ENCODE measurements at places on chromosomes 7 and 10.
A peak's percentile ranks its signal among the peaks of the same experiment; 100 is the strongest.

DNA sequence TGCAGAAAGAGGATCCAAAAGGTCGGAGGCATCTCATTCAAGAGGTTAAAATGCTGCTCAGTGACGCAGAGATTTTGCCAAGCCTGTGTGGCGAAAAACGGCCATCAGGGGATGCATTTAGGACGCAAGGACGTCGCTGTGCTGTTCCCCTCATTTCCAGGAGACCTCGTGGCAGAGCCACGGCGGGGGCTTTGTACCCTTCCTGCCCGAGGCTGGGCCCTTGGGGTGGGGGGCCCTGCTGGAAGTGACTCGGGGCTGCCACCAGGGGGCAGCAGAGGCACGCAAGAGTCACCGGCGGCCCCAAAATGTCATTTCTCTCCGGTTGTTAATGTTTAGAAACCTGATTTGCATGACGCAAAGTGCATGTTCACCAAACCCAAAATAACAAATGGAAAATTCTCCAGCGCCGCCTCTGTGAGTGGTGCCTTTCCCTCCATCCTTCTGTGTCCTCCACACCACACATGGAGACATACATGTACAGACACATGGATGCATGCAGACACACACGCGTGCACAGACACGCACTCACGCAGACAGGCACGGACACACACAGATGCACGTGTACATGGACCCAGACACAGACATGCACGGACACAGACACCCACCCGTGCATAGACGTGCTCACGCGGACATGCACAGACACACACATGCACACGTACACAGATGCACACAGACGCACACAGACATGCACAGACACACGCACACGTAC, 51.0 kb upstream of the NKX6-2 start:
- peak; percentile 49 for DNase-seq

DNA sequence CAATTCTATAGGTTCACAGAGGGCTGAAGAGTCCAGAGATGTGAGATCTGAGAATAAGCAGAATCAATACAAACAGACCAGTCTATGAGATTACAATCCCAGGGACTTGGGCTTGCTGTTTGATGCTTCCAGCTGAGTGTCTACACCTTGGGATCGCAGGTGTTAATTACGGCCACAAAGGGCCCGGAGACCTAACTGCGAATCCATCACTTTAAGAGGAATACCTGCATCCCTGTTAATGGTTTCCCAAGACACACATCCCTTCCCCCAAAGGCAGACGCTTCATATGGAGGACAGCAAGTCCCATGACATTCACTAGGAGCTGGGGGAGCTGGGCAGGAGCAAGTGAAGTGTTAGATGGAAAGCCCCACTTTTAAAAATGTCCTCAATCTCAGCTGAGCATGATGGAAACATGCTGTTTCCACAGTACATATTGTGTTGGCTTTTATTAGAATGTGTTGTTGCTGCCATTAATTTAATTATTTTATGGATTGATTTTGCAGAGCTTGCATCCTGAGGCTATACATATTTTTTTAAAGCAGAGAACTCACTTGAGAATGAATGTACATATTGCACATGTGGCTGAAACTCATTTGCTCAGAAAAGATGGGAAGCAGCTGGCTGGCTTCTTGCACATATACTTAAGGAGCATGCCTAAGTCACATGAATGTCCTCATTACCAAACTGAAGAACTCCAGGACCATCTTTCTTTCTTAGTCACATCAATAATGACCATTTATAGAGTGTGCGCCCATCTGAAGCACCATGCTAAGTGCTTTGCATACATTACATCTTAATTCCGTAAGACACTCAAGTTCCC, 151.3 kb downstream of the NEBL start:
- no peak for DNase-seq

DNA sequence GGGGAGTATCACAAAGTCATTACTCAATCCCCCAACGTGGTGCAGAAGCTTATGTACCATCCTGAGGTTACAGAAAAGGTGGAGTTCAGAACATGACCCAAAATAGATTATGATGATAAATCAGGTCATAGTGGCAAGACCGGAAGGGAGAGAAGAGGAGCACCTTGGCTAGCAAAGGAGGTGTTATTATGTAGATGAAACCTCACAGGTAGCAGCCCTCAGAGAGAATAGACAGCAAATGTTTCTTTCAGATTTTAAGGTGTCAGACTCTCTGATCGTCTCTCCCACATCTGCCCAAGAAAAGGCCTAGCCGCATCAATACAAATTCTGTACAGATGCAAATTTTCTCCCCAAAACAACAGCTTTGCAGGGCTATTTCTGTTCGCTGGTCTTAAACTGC, 88.3 kb upstream of the SEMA3D start:
- no peak for DNase-seq

GRCh38 chr7:33185786-33186185, 56.4 kb downstream of the BBS9 start:
- DNase-seq: no peak

DNA sequence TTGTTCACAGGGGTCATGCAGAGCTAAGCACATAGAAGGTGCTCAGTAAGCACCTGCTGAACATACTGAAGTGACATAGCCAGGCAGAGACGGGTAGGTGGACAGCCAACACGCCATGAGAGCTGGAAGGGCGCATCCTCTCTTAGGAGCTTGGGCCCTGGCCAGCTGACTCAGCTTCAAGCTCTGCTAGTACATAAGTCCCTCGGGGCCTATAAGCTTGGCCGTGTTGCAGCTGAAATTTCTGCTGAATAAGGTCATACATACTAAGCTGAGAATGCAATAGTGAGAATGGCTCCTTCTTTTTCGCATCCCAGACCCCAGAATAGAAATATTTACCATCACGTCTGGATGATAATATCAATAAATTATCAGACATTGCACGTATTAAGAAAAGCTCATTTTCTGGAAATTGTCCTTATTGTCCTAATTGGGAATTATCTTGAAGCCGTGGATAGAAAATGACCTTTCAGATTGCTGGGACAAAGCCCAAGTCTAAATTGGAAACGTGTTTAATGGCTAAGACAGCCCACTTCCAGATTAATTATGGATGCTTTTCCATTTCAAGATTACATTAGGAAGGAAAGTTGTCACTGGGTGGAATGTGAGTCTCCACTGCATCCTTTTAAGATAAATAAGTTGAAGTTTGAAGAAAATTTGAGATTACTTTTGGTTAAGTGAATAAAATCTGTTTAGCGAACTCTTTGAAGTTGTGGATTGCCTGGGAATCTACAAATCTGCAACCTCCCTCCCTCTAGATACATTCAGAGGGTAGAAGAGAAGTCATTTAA, 287.1 kb upstream of the C7orf33 start:
- no peak for DNase-seq

- DNase-seq: no peak
These were observed 247.4 kb upstream of the ETV1 start for GRCh38 chr7:14236834-14237233.

DNA sequence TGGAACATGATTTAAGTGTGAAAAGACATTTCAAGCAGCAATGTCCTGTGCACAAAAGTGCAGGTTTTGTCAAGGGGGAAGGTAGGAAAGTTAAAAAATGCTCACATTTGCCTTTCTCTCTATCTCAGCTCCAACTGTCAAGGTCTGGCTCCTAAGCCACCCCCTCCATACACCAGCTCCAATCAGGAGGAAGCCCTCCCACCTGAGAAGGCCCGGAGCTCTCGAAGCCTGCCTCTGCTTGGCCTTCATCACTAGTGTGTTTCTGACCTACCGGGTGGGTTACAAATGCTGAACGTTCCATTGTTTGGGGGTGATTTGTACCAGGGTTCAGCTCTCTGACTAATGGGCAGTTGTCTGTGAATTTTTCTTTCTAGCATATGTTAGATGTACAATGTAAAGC, 14.2 kb downstream of the CRHR2 start:
- no peak for DNase-seq

GRCh38 chr10:122849900-122850605, 4.4 kb upstream of the CUZD1 start:
- DNase-seq: no peak

- no peak for DNase-seq
These were observed 320.8 kb upstream of the NRP1 start for GRCh38 chr10:33655165-33655815.

GRCh38 chr10:623477-624311, 65.8 kb downstream of the DIP2C start:
- no peak for DNase-seq

- DNase-seq: no peak
These were observed 26.5 kb downstream of the VPS50 start for GRCh38 chr7:93258661-93259060.

GRCh38 chr10:63711361-63711760, 190.2 kb downstream of the REEP3 start:
- no peak for DNase-seq

- no peak for DNase-seq
These were observed 56.1 kb downstream of the ZNF92 start for GRCh38 chr7:65429642-65430343.

GRCh38 chr7:87317691-87318245, 27.7 kb upstream of the CROT start:
- DNase-seq: no peak

GRCh38 chr7:50216626-50217025, 87.9 kb upstream of the IKZF1 start:
- no peak for DNase-seq

- DNase-seq: no peak
These were observed 21.4 kb upstream of the MLXIPL start for GRCh38 chr7:73645643-73646174.

- peak; percentile 70 for DNase-seq
These were observed 701 bp downstream of the STK17A start for GRCh38 chr7:43583424-43584194.

- no peak for DNase-seq
These were observed 227.8 kb downstream of the DNAJB6 start for GRCh38 chr7:157564517-157565177.

DNA sequence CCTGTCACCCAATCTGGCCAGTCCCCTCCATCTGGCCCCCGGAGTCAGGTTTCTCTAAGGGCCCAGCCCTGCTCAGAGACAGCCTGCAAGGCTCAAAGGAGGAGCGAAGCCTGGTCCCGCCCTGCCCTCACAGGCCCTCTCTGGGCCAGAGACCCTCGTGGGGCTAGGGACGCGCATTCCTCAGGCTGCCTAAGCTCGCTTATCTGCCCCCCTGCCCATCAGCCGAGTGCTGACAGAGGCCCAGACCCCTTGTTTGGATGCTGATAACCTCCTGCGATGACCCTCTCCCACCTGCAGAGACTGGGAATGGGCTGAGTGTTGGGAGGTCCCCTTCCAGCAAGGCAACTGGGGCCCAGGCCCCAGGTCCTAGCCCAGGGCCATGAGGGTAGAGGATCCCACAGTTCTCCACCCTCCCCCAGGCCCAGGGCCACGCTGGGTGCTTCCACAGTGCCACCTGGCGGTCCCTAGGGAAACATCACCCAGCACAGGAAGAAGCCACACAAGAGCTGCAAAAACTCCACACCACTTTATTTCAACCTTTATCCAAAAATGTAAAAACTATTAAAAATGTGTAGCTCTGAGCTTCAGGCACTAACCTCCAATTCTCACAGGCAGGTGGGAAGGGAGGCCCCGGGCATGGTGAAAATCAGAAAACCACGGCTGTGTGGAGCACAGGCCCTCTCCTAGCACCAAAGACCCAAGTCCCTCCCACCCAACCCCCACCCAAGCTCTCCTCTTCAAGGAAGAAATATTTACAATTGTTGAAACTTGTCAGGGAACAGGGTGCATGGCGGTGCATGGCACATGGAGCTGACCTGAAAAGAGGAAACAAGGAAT, 2.2 kb downstream of the NPM3 start:
- peak; percentile 78 for DNase-seq

DNA sequence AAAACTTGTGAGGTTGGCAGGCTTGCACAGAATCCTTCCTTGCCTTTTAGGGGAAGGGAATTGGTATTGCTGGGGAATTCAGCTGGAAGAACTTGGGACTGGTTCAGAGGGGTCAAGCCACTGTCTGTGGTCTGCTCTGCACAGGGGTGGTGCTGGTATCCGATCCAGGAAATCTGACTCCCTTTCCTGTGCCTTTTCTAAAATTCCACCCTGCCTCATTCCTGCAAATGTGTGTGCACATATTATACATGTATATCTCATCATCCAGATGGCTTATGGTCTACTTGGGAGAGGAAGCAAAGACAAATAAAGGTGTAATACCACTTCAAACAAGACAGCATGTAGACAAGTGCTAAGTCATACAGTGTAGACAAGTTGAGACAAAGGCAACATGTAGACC, 14.3 kb downstream of the UBTD1 start:
- no peak for DNase-seq

GRCh38 chr7:134374291-134374690, 57.6 kb upstream of the SLC35B4 start:
- no peak for DNase-seq

GRCh38 chr7:26291699-26292538, at the start of gene SNX10:
SNX10 (plus strand) TSS chr7:26291862; CDS start chr7:26346443, 54,581 bp downstream.
- peak; percentile 72 for DNase-seq

- DNase-seq: no peak
These were observed 5.2 kb downstream of the DUSP5 start for GRCh38 chr10:110502851-110503301.

GRCh38 chr7:100803398-100804161, 23.7 kb downstream of the EPHB4 start:
- DNase-seq: no peak

- DNase-seq: no peak
These were observed 65.7 kb downstream of the TNRC18 start for GRCh38 chr7:5357951-5358350.

DNA sequence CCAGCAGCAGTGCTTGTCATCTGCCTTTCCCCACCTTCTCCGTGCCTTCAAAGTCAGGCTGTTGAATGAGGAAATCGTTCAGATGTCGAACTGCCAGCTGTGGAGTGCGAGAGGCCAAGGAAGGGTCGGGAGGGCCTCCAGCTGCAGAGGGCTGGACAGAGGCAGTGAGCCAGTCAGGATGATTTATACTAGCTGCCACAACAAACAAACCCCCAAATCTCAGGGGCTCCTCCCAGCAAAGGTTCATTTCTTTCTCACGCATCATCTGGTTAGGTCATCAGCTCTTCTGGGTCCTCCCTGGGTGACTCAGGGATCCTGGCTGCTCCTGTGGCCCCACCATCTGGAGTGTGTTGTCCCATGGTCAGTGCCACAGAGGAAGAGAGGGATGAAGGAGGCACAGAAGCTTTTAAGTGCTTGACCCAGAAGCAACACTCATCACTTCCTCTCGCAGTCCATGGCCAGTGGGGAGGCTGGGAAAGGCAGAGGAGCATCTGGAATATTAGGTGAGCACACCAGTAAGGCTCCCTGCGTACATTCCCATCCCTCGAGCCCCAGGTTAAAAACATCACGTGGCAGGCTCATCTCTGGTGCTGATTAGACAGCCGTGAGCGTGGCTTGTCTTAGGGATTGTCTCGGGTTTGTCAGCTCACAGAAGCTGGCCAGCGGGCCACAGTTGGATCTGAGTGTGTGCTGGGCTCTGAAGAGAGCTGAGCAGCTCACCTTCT, 140.7 kb downstream of the RGS10 start:
- no peak for DNase-seq

GRCh38 chr7:82755705-82756551, 312.4 kb upstream of the CACNA2D1 start:
- DNase-seq: no peak

DNA sequence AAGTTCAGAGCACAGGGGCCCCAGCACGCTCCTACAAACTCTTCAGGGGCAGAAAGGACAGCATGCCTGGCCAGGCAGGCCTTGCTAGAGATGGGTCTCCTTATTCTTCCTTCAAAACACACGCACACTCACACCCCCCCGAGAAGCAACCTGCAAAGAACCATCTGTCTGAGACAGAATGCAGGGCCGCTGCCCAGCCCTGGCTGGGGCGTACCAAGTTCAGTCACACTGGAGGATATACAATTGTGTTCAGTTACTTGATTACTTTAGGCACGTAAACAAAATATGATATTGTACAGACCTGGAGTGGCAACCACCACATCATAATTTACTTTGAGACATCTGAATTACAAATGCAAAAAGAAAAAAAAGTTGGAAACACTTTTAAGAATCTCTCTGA, 5.7 kb downstream of the FAM53B start:
- DNase-seq: no peak

All from activated naive CD4-positive, alpha-beta T cell treated with anti-CD3 and anti-CD28 coated beads, Interleukin-2, amount 50 U/mL, for 16 hours (primary cell).